Omental fat pad (tissue), 4 donors: ENCODE measurements at places on chromosomes 6 and 20. TPM values are rescaled to one million over a fixed set of nuclear protein-coding genes. Genes with fewer than 3 reads are reported as not detected.

DNA sequence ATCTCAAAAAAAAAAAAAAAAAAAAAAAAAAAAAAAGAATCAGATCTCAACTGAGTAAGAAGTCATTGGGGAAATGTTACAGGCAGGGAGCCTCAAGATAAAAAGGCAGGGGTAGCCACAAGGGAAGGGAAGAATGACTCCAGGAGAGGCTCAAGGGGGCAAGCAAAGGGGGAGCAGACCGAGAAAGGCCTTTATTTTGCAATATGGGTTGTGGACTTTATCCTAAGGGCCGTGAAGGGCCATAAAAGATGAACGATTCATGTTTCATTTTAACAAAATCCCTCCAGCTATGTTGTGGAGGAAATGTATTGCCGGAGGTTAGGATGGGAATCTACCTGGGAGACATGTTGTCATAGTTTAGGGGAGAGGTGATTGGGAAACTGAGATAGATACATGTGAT lies 25.8 kb upstream of the SEC63 start:
- DNase-seq, result no peak

Gene EPB41L2
- 104 TPM for total RNA-seq

- no peak for DNase-seq
Observed at GRCh38 chr6:39420300-39421265, 98.1 kb upstream of the KCNK16 start.

DNA sequence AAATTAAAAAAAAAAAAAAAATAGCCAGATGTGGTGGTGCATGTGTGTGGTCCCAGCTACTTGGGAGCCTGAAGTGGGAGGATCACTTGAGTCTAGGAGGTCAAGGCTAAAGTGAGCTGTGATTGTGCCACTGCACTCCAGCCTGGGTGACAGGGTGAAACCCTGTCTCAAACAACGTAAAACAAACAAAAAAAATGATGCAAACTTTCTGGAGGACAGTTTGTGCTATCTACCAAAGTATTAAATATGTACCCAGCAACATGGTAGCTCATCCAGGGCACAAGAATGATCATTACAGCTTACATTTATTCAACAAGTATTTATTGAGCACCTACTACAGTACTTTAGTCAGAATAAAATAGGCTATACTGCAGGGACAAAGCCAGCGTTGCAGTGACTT lies 40.4 kb upstream of the PTPN1 start:
- DNase-seq, result no peak
